ENCODE measurements at places on chromosomes 16 and 17.

DNA sequence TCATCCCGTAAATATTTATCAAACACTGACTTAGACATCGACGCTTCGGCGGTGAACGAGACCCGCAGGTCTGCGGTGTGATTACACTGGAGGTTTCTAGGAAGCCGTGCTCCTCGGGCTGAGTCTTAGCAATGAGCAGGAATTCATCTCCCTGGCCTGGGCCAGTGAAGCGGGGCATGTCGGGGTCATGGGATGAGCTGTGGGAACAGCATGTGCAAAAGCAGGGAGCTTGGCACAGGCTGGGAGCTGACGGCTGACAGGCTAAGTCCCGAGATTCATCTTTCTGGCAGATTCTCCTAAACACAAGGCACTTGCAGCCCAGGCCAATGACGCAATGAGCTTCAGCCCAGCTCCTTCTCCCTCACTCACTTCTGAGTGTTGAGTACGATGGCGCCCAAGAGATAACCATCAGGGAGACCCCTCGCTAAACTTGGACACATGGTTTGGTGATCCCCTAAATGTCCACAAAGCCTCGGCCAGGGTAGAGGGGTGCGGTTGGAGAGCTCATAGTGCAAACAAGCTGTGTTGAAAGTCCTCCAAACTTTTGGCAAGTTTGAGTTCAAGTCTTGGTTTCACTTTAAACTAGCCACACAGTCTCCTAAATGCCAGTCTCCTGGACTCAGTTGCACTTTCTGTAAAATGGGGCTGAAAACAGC lies 12.8 kb downstream of the CRISPLD2 start:
- no peak for DNase-seq

- DNase-seq = no peak
Measured at GRCh38 chr17:1390432-1391367, 9.3 kb downstream of the YWHAE start.

GRCh38 chr16:83588070-83588469 lies 219.7 kb upstream of the HSBP1 start:
- DNase-seq = no peak

GRCh38 chr17:76232342-76232741 lies 8.0 kb downstream of the RNF157 start:
- no peak for DNase-seq

GRCh38 chr17:81217491-81217890 lies 5.3 kb downstream of the CEP131 start:
- DNase-seq = no peak

DNA sequence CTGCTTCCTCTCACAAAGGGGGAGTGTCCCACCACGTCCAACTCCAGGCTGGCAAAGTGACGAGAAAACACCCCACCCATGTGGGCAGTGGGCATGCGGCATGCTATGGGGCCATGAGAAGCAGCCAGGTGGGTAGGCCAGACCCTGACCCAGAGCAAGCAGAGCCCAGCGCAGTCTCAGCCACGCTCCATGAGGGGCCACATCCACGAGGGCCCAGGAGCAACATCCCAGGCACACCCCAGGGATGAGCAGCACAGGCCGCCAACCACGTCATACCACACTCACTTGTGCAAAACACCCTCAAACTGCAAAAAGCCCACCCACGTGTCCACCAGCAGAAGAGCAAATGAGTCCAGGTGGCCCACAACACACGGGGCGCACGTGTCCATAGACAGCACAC lies 117.0 kb downstream of the ZNF778 start:
- no peak for DNase-seq

DNA sequence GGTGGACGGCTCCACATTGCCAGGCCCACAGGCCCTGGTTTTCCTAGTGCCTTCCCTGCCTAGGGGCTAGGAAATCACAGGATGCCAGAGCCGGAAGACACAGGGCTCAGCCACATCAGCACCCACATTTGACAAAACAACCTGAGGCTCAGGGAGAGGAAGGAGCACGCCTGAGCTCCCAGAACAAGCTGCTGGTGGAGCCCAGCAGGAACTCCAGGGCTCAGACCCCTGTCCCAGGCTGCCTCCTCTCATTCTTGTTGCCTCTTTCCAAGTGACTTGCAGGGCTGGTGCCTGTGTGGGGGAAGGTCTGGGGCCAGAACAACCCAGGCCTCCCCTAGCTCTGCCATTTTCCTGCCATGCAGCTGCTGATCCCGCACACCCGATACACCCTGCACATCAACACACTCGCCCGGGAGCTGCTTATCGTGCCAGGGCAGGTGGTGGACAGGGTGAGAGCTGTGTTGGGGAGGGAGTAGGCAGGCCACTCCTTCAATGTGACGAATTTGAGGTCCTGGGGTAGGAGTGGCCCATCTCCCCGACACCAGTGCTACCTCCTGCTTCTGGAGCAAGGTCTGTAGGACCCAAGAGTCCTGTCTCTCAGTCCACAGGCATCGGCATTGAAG lies 7.6 kb downstream of the ALOX15B start:
- DNase-seq = no peak
